ENCODE measurements at places on chromosomes 1 and 21.

DNA sequence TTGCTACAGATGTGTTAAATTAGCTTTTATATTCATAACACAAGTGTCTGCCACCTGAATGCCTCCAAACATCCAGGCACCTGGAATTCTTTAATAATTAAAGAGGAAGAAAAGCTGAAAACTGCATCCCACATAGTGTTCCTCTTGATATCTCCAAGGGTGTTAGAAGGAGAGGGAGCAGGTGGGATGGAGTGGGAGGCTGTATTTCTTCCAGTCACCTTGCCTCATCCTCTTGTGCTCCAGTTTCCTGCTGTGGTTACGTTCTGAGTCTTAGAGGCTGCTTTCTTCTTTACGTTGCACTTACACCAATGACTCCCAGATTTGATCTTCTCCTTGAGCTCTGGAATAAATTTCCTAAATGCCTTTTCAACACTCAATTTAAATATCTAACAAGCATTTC is 230.3 kb upstream of the LYPLAL1 start:
- DNase-seq, result no peak

DNA sequence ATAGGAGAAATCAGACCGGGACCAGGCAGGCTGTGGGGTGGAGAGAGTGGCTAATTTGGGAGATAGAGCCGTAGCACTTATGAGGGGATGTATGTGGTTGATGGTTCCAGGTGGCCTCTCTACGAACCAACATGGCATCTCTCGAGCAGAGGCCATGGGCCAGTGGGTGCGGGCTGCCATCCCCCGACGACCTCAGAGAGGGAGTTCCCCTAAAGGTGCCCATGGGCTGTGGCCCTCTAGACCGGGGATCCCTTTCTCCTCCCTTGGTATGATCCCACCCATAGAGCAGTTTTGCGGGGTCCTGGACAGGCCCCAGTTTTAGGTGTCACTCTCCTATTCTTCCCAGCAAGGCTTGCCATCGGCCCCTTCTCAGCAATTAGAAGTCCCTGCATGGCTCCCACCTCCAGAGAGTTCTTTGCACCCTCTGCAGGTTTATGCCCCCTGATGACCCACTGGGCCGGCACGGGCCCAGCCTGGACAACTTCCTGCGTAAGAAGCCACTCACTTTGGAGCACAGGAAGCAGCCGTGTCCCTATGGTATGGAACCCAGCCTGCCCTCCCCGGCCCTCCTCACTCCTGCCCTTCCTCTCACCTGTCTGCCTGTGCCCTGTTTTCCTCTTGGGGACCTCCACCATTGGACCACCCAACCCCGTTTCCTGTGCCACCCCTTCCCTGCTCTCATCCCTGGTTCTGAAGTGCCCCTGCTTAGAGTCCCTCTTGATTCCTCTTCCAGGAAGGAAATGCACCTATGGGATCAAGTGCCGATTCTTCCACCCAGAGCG is 7.8 kb downstream of the ZC3H12A start:
- DNase-seq, result no peak

GRCh38 chr1:9292361-9293240 is at the start of gene SPSB1:
SPSB1 (plus strand) TSS chr1:9292894; CDS start chr1:9355892, 62,998 bp downstream.
- peak; percentile 64 for DNase-seq

DNA sequence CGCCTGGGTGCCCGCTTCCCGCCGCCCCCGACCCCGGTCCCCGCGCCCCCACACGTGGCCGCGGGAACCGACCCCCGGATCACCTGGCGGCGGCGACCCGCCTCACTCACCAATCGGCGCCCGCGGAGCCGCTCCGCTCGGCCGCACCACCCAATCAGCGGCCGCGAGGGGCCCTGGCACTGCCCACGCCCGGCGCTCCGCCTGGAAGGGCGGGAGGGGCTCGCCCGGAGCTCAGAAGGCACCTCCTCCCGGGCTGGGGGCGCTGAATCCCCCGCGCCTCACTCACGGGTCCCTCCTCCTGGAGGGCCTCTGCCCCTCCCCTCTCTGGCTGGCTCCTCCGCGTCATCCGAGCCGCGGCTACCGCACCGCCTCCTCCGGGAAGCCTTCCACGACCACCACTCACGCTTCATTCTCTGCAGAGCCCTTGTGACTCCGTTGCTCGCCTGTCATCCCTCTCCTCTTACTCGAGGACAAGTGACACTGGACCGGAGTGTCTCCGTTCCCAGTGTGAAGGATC is 374 bp downstream of the SH2D5 start:
- DNase-seq, result peak; percentile 69

GRCh38 chr1:31445951-31446350 is 32.9 kb downstream of the SERINC2 start:
- no peak for DNase-seq

DNA sequence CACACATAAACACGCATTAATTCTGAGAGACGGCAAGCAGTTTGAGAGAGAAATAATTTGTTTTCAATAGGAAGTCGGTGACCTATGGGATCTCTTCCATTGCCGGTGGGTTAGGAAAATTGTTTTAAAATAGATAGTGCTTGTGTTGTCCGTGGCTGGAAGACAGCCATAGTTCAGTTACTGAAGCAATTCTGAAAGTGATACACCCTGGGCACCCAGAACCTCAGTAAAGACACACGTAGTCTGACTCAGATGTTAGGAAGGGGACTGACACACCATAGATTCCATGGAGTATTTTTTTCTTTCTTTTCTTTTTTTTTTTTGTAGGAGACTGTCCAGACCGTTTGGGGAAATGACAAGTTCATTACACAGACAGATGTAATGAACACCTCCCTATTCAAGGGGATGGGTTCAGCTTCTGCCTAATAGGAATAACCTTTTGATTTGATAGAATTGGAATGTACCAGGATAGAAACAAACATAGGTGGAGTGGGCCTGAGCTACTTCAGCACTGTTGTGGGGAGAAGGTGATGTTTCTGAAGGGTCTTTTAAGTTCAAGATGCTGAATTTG is 1.6 kb downstream of the C1orf21 start:
- DNase-seq, result no peak

DNA sequence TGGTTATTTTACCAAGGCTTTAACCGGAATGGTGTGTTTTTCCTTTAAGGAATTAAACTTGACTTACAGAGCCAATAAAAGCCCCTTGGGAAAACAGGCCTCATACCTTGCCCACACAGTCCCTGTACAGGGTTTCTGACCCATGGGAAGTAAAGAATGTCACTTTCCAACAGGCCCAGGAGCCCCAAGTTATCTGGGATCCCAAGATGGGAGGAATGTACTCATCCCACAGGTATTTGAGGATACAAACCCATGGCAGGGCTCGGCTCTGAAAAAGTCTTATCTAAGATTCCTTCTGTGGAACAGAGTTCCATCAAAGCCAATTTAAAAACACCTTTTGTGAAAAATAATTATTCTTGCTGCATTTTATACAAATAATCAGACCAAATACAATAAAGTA is 15.3 kb upstream of the COX20 start:
- no peak for DNase-seq

GRCh38 chr1:166129006-166129405 is 37.8 kb downstream of the FAM78B start:
- DNase-seq, result no peak

DNA sequence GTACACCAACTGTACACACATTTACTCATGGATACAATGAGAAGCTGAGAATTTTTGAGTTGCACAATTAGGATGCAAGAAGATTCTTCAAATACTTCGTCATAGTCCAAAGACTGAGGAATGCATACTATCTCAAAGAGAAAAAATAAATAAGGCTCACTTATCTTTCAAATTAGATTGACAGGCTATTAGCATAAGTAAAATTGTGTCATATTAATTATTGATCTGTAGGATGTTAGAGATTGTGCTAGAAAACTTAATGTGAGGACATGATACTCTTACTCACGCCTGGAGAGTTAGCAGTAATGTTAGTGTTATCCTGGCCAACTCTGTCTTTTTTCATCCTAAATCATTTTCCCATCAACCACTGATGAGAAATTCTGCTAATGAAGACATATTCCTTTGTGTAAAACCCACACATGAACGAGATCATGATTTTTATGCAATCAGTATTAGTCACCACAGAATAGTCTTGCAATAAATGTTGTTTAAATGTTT is 659.0 kb downstream of the LTN1 start:
- no peak for DNase-seq

GRCh38 chr1:192626366-192627179 is 9.4 kb upstream of the RGS13 start:
- DNase-seq, result no peak

- no peak for DNase-seq
These were observed 1.7 kb downstream of the KHDC4 start for GRCh38 chr1:155932487-155932886.

DNA sequence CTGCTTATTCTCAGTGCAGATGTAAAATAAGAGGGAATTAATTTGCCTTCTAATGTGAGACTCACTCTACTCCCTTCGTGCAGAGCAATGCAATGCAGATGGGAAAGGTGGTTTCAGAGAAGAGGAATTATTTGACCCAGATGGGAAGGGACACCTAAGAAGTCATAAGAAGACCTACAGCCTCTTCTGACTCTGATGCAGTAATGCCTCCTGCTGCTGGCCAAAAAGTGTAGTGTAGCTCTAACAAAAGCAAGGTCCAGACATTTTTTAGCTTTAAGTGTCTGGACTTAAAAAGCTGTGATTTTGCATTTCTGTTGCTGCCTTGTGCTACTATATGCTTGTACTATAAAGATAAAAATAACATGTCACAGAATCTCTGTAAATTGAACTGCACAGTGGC is 501.4 kb downstream of the TTLL7 start:
- DNase-seq, result peak; percentile 0

GRCh38 chr1:188782220-188782841 is 1695.3 kb downstream of the BRINP3 start:
- peak; percentile 72 for DNase-seq

GRCh38 chr1:171922999-171923398 is 81.7 kb downstream of the DNM3 start:
- no peak for DNase-seq

DNA sequence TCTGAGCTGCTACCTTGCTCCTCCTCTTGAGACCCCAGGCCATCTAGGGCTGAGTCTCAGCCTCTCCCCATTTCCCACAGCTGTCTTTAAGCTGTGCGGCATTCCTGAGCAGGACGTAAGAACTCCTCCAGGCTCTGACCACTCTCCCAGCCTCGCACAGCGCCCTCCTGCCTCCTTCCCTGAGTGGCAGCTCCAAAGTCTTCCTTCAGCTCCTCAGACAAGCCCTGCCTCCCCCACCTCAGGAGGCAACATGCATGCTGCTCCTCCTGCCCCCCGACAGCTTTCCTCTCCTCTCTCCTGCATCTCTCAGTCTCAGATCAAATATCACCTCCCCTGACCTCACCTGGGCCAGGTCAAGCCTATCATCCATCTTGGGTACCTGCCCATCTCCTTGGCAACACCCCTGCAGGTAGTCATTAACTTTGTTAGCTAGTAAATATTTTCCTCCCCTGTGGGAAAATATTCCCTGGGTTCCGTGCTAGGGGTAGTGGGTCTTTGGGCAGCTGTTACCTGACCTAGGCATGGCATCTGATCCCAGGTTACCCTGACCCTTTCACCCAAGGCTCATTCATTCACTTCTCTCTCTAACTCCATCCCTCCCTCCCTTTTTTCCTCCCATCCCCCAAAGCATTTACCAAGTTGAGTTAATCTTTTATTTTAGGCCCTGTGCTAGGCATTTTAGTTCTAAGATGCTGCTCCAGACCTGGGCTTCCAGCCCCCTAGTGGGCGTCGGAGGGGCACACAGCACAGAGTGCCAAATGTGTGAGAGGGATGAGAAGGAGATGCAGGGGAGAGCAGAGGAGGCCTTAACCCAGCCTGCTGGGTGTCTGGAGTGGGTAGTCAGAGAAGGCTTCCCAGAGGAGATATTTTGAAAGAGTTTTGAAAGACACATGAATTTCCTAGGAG is 419.9 kb downstream of the PTPRU start:
- DNase-seq, result no peak

GRCh38 chr1:50257029-50257428 is 148.3 kb downstream of the ELAVL4 start:
- DNase-seq, result no peak

DNA sequence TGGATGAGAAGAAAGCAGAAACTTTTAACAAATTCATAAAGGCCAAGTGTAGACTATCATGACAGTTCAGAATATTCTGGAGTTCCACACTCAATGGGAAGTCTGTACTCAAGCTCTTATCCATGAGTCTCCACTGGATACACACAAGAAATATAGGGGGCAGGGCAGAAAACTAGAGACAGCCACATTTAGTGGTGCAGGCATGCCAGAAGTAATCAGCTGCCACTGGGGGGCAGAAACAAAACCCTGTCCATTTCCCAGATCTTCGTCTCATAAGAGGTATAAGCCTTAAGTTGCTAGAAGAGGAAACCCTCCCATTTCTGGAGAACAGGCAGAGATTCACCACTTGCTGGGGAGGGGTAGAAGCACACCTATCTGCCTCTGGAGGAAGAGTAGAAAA is 166.8 kb upstream of the GALNT2 start:
- DNase-seq, result no peak

- DNase-seq, result no peak
These were observed 46.3 kb upstream of the IRF2BP2 start for GRCh38 chr1:234656070-234656895.

DNA sequence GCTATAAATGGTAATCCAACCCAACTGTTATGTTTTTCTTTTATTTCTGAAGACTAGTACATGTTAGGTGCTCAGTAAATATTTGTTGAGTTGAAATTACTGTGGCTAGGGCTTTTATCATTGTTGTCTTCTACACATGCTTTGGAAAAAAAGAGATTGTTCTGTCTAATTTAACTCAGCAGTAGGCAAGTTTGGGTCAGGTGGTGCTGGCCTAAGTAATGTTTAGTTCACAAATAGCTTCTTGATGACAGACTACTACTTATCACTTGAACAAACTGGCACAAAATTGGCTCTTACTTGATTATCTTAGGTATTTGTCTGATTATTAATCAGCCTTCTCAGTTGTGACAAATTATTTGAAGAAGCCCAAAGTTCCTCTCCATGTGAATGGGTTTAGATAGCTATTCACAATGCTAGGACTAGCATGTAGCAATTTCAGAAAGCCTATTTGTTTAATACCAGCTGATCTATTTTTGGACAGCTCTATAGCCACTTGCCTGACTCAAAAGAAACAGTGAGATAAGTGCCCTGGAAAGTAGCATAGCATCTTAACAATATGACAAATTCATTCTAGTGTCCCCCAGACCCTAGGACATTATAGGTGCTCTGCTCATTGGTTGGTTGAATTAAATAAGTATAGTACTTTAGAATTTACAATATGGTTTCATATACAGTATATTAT is 32.6 kb downstream of the TMEM200B start:
- DNase-seq, result no peak

DNA sequence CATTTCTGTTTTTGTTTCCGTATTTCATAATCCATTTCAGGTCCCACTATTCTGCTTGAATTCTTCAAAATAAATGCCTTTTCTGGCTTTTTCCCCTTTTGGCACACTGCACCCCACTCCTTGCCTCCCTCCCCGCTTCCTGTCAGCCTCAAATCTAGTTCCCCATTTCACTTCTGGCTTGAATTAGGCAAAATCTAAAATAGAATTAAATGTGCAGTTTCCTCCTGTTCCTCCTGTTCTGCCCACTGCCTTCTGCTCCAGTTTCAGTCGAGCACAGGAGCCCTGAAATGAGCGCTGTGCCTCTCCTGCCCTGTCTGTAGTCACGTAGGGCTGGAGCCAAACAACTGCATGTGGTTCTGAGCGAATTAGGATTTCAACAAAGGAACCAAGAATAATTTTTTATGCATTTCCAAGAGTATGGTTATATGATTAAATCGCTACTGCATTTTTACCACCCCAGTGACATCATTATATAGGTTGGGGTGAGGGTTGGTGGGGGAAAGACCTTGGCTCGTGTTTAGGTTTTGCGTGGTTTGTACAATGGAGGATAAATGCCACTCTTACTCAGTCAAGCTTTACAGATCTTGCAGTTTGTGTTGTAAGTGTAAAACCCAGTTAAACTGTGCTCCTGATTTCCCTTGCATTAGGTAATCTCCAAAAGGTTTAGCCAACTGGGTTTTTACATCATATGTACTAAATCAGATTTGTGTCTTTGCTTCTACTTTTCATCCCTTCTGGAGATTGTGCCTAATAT is 114.9 kb downstream of the VPS13D start:
- DNase-seq, result no peak
